ENCODE measurements at places on chromosomes 5 and 9.

- DNase-seq: peak; percentile 3
Observed at GRCh38 chr5:86465052-86465838, 152.5 kb upstream of the COX7C start.

GRCh38 chr5:125888358-125888757 is 534.9 kb upstream of the GRAMD2B start:
- DNase-seq: no peak

DNA sequence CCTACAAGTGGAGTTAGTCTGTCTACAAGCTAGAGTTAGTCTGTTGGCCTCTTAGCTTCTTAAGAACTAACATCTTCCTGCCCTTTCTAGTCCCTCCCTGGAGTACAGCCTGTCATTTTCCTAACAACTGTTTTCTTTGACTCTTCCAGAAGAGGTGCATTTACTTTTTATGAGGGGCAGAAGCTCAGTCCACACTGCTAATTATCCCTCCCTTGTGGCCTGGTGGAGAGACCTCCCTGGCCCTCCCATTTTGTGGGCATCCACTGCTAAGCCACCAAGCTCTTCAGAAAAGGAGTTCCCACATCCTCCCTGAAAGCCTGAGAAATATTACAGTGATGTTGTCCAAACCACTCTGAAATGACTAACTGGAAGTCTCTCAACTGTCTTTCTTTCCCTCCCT is 8.0 kb downstream of the MAP1B start:
- DNase-seq: no peak

GRCh38 chr5:6135977-6136376 is 242.4 kb downstream of the MED10 start:
- no peak for DNase-seq

DNA sequence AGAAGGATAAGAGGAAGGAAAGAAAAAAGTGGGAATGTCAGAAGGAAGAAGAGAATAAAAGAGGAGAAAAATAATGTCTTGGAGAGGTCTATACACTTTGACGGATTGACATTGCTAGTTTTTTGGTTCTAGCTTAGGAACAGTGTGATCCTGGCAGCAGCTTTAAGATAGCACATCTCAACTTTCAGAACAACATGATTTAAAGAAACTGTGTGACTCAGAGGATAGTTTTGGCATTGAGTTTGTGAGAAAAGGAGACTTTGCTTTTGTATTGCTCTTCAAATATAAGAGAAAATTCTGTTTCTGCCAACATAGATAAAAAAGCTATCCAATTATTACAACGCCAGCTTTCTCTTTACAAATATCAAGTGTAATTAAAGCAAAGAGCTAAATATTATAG is 260.7 kb upstream of the ARRDC3 start:
- DNase-seq: no peak

DNA sequence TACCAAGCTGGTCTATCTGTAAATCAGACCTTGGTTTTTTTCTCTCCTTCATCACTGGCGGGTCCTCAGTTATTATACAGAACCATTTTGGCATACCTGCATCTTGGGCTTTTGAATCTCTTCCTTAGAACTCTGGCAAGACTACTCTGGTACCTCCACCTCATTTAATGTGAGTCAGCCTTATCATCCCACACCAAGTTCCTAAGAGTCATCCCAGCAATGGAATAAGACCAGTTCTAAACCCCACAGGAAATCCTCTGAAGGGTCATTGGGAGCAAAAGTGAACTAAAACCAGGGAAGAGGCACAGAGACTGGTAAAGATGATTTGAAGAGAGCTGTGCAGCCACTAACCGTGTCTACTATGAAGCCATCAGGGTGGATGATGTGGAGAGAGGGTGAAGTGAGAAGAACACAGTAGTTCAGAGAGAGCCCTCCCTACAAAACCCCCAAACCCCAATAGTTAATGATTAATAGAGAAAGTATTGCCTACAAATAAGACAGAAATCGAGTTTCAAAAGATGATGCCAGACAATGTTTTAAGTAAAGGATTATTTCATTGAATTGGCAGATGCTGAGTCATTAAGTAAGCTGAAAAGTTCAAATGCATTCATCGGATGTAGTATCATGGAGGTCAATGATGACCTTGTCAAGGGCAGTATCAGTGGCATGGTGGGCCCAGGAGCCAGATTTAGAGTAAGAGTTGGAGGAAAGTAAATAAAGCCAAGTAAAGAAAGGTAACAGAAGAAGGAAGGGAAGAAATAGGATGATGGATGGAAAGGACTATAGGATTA is 85.4 kb downstream of the PCSK1 start:
- DNase-seq: no peak

GRCh38 chr9:79220666-79221065 is 351.1 kb upstream of the TLE4 start:
- DNase-seq: no peak
